Adrenal gland (tissue), 19 donors: ENCODE measurements at places on chromosomes 6 and 20.

- H3K27ac ChIP-seq: peak overlapping the region; percentile 79
- DNase-seq: no peak
- no peak overlapping the region for H3K4me3 ChIP-seq
- H3K36me3 ChIP-seq: no peaks in the 10 kb centered on the region
Observed at GRCh38 chr6:168326294-168327261, 7.0 kb upstream of the DACT2 start.

GRCh38 chr6:5006222-5006621, 2.4 kb upstream of the RPP40 start:
- H3K4me1 ChIP-seq: no peaks in the 10 kb centered on the region
- H3K36me3 ChIP-seq: no peaks in the 10 kb centered on the region
- DNase-seq: no peak
- H3K4me3 ChIP-seq: no peak overlapping the region

GRCh38 chr20:62596486-62596885, 45.8 kb upstream of the SLCO4A1 start:
- no peak overlapping the region for H3K27ac ChIP-seq
- H3K36me3 ChIP-seq: no peaks in the 10 kb centered on the region
- DNase-seq: no peak
- H3K4me1 ChIP-seq: peaks cover 4% of the 10 kb centered on the region
- H3K27me3 ChIP-seq: peaks cover 24% of the 10 kb centered on the region

GRCh38 chr6:150212778-150213177, 69.9 kb downstream of the PPP1R14C start:
- H3K27me3 ChIP-seq: no peaks in the 10 kb centered on the region
- no peaks in the 10 kb centered on the region for H3K36me3 ChIP-seq
- H3K27ac ChIP-seq: no peak overlapping the region
- H3K4me1 ChIP-seq: no peaks in the 10 kb centered on the region

- no peak for DNase-seq
- H3K4me3 ChIP-seq: peak overlapping the region; percentile 65
Observed at GRCh38 chr6:35213298-35213791, 411 bp upstream of the SCUBE3 start.

GRCh38 chr20:8449123-8449522, 317.1 kb downstream of the PLCB1 start:
- H3K36me3 ChIP-seq: no peaks in the 10 kb centered on the region
- H3K27me3 ChIP-seq: no peaks in the 10 kb centered on the region
- no peak overlapping the region for H3K4me3 ChIP-seq
- no peak overlapping the region for H3K27ac ChIP-seq
- no peaks in the 10 kb centered on the region for H3K4me1 ChIP-seq

- DNase-seq: peak; percentile 62
- no peak overlapping the region for H3K27ac ChIP-seq
- H3K36me3 ChIP-seq: no peaks in the 10 kb centered on the region
- no peak overlapping the region for H3K4me3 ChIP-seq
- H3K27me3 ChIP-seq: no peaks in the 10 kb centered on the region
Observed at GRCh38 chr6:134512981-134513391, 195.1 kb upstream of the SGK1 start.

- H3K4me1 ChIP-seq: peaks cover 22% of the 10 kb centered on the region
- H3K36me3 ChIP-seq: peaks cover 45% of the 10 kb centered on the region
- DNase-seq: peak; percentile 61
- H3K27ac ChIP-seq: no peak overlapping the region
Observed at GRCh38 chr20:45969712-45970634, 2.0 kb downstream of the ZNF335 start.

GRCh38 chr20:34515484-34516246, 557 bp upstream of the DYNLRB1 start:
- H3K4me1 ChIP-seq: peaks cover 12% of the 10 kb centered on the region
- H3K27me3 ChIP-seq: no peaks in the 10 kb centered on the region
- DNase-seq: peak; percentile 80
- H3K36me3 ChIP-seq: peaks cover 4% of the 10 kb centered on the region
- H3K4me3 ChIP-seq: peak overlapping the region; percentile 71

- no peaks in the 10 kb centered on the region for H3K36me3 ChIP-seq
- DNase-seq: no peak
- H3K4me3 ChIP-seq: no peak overlapping the region
- peaks cover 12% of the 10 kb centered on the region for H3K27me3 ChIP-seq
- H3K4me1 ChIP-seq: peaks cover 7% of the 10 kb centered on the region
- no peak overlapping the region for H3K27ac ChIP-seq
Observed at GRCh38 chr20:46342451-46343347, 34.4 kb upstream of the CDH22 start.
